Transverse colon (tissue), 4 donors: ENCODE measurements at places on chromosomes 6 and 20. TPM values are rescaled to one million over a fixed set of nuclear protein-coding genes. Genes with fewer than 3 reads are reported as not detected.

DNA sequence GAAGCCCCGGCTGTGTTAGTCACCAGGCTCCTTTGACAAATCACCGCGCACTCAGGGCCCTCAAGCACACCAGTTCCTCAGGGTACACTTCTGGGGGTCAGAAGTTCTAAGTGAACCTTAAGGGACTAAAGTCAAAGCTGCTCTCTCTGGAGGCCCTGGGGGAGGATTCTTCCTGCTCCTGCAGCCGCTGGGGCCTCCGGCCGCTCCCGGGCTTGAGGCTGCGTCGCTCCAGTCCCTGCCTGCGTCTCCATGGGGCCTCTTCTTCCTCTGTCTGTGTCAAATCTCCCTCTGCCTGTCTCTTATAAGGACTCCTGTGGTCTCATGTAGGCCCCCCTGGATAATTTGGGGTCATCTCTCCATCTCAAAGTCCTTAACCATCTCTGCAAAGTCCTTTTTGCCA, 18.1 kb upstream of the GATA5 start:
- H3K4me3 ChIP-seq, result no peak overlapping the region
- no peaks in the 10 kb centered on the region for H3K4me1 ChIP-seq
- no peak overlapping the region for H3K27ac ChIP-seq
- H3K36me3 ChIP-seq, result no peaks in the 10 kb centered on the region

TPBG gene
- 15.9 TPM for total RNA-seq

MDFI gene
- total RNA-seq, result 2.1 TPM

BACH2 gene
- 7.5 TPM for total RNA-seq

ARFGEF3 gene
- 6.7 TPM for total RNA-seq

KCNK5 gene
- total RNA-seq, result 9.6 TPM
